Stimulated activated naive CD4-positive, alpha-beta T cell treated with Interleukin-2 at 50 U/mL for 16 hours (primary cell): ENCODE measurements at places on chromosomes 6 and 20.
A peak's percentile ranks its signal among the peaks of the same experiment; 100 is the strongest.

DNA sequence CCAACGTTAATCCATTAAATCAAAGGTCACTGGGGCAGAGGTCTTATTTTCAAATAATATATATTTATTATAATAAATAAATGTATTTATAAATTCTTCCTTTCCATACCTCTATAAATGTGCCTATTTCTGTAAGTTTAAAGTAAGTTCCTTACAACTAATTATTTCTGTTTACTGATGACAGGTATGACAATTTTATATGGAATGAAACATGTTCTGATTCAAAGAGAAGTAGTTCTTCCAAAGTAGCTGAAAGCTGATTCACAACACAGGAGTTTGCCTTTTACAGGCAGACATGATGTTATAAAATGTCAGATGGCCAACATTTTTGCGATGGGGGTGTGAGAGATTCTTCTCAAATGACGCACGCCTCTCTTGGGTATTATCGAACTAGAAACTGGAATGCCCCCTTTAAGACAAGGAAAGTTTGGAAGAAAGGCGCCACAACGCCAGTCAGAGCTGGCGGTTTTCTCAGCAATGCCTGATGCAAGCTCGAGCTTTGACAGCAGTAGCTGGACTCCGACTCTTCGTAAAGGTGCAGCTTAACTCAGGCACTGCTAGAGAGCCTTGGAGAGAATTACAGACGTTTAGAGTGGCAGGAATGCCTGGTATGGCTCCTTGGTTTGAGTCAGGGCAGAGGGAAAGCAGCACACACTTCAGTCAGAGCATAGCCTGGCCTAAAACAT is 92.1 kb downstream of the FOXC1 start:
- DNase-seq, result no peak

GRCh38 chr6:65780691-65781090 is 73.7 kb upstream of the EYS start:
- no peak for DNase-seq

- DNase-seq, result no peak
Observed at GRCh38 chr20:64159711-64160110, 4.5 kb upstream of the MYT1 start.

GRCh38 chr6:52787917-52788316 is 15.7 kb downstream of the GSTA1 start:
- DNase-seq, result no peak

GRCh38 chr6:87241304-87241703 is 81.1 kb upstream of the SMIM8 start:
- no peak for DNase-seq

DNA sequence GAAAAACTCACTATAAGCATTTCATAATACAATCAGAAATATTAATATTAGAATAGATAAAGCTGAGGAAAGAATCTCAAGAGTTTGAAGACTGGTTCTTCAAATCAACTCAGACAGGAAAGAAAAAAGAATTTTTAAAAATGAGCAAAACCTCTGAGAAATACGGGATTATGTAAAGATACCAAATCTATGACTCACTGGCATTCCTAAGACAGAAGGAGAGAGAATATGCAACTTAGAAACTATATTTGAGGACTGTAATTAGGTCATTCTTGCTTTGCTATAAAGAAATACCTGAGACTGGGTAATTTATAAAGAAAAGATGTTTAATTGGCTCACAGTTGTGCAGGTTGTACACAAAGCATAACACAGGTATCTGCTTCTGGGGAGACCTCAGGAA is 665.1 kb downstream of the RNF144B start:
- DNase-seq, result no peak

GRCh38 chr6:90612313-90612680 is 25.4 kb upstream of the MAP3K7 start:
- no peak for DNase-seq

GRCh38 chr20:55538261-55538908 is 466.9 kb downstream of the CBLN4 start:
- DNase-seq, result no peak

GRCh38 chr20:32823737-32824588 is 4.2 kb downstream of the MAPRE1 start:
- no peak for DNase-seq

GRCh38 chr6:133245422-133245903 is 4.3 kb downstream of the EYA4 start:
- DNase-seq, result no peak

- DNase-seq, result no peak
Observed at GRCh38 chr20:4661191-4661590, 60.5 kb upstream of the PRND start.

- peak; percentile 27 for DNase-seq
Observed at GRCh38 chr6:149212892-149213801, 104.4 kb upstream of the TAB2 start.

DNA sequence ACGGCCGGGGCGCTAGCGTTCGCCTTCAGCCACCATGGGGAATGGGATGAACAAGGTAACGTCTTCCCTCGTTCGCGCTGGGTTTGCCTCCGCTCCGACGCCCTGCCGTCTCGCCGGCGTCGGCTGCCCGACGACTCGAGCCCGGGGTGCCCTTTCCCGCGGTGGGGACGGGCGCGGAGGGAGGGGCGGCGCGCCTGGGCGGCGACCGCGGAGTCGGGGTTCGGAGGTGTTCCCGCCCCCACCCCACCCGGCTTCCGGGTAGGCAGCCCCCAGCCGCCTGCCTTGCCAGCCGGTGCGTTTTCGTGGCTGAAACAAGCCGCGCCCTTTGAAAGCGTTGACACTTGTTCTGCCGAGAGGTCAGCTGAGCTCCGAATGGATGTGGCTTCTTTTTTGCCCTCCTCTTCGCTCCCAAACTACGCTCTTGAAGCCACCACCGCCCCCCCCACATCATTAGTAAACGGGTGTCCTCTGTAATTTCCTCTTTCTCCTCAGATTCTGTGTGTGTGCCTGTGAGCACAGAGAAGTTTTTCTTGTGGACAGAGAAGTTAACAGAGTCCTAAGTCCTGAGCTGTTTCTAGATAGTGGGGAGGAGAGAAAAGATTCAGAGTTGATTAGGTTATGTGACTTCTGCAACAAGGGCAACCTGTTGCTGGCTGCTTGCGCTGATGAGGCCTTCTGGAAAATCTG is 362 bp downstream of the DUSP22 start:
- DNase-seq, result no peak

DNA sequence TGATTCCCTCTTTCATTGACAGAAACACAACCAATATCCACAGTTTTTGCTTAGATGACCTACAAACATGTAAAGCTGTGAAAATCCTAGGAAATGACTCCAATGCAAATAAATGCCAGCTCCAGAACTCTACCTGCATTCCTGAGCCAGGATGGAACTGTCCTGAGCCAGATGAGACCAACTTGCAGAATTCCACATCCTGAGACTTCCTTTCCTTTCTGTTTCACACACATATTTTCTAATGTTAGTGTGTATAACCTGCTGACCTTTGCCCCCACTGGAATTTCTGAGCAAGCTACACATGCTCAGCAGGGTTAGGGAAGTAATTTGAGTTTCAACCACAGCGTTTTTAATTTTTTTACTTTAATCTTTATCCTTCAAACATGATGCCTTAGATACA is 69.6 kb upstream of the ADGRF1 start:
- no peak for DNase-seq

- DNase-seq, result no peak
Observed at GRCh38 chr6:139060332-139060731, 31.8 kb downstream of the ABRACL start.

GRCh38 chr6:30647242-30648116 is 546 bp downstream of the C6orf136 start:
- peak; percentile 68 for DNase-seq

- no peak for DNase-seq
Observed at GRCh38 chr20:32685541-32686529, 12.1 kb upstream of the C20orf203 start.

DNA sequence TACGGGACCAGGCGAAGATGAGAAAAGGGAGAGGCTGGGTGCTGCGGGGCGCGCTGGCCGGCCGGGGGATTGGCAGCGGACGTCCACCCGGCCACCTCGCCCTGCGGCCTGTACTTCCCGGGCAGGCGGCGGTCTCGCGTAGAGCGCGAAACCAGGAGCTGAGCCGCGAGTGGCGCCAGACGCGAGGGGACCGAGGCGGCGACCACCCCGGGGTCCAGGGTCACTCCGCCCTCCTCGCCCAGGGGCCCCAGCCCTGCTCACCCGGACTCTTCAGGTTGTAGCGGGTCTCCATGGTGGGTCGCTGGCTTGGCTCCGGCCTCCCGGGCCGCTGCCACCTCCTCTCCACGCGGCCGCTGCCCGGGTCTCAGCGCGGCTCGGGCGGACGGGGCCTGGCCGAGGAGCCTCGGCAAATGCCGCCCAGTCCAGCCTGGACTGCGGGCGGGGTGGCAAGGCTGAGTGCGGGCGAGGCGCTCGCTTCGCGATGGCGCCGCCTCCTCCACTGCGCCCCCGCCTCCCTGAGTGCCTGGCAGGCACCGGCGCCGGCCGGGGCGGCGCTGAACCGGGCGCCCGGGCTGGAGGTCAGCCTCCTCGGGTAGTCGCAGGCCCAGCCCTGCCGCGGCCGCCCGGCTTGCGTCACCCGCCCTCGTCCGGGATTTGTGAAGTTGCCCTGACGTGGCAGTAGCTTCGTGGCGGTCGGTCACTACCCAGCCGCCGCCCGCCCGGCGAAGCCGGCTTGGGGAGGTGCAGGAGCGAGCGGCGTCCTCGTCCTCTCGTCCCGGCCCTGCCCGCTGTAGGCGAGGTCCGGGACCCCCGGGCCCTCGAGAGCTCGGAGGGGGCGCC is at the start of gene UBE2J1:
TSS of gene UBE2J1 (minus strand) at position 445 of the 840 bp plus-strand sequence. CDS start at position 292, 153 bp downstream.
- DNase-seq, result peak; percentile 70

DNA sequence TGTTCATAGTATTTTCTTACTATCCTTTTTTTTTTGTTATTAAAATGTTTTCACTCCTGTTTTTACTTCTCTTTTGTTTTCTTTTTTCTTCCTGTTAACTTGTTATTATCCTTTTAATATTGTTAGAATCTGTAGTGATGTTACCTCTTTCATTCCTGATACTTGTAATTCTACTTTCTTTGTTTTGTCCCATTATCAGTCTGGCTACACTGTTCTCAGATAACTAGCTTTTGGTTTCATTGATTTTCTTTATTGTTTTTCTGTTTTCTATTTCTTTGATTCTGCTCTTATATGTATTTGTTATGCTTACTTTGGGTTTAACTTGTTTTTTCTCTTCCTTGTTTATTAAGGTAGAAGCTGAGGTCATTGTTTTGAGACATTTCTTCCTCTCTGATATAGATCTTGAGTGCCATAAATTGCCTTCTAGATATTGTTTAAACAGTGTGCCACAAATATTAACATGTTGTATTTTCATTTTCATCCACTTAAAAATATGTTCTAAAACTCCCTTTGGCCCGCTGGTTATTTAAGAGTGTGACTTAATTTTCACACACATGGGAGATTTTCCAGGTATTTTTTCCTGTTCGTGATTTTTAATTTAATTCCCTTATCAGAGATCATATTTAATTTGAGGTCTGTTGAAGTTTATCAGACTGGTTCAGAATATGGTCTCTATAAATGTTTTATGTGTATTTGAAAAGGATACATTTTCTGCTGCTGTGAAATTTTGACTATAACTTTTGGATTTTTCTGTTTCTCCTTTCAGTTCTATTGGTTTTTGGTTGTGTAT is 6.7 kb downstream of the XRN2 start:
- DNase-seq, result no peak

DNA sequence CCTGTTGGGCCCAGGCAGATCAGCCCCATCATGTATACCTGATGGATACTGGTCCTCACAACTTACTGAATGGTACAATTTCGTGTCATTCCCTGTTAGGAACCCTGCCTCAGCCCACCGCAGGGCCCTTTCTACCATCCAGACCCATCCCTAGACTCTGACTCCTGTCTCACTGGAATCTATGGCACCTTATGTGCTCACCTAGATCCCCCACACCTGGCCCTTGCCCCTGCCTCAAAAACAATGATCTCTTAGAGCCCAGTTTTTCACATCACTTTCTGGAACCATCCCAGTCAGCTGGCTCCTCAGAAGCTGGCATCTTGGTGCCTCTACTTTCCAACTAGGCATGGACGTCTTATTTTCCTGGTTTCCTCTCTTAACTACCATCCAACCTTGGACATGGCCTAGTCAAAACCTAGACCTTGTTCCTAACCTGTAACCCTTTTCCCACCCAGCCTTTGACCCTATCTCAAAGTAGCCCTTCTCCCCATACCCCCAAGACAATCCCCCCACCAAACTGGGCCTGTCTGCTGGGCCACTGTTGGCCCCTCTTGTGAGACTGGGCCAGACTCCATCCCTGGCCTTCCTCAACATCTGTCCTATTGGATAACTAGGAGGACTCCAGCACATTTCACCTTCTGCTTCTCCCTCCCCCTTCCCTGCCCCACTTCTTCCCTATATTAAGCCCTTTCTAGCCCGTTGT is 981 bp downstream of the HM13 start:
- DNase-seq, result no peak

- DNase-seq, result no peak
Observed at GRCh38 chr20:12687476-12687875, 321.3 kb upstream of the SPTLC3 start.

GRCh38 chr6:84872996-84873723 is 108.8 kb upstream of the TBX18 start:
- DNase-seq, result no peak

- no peak for DNase-seq
Observed at GRCh38 chr20:52235129-52235528, 43.5 kb upstream of the ZFP64 start.

- no peak for DNase-seq
Observed at GRCh38 chr20:21126581-21126870, 644 bp downstream of the KIZ start.

DNA sequence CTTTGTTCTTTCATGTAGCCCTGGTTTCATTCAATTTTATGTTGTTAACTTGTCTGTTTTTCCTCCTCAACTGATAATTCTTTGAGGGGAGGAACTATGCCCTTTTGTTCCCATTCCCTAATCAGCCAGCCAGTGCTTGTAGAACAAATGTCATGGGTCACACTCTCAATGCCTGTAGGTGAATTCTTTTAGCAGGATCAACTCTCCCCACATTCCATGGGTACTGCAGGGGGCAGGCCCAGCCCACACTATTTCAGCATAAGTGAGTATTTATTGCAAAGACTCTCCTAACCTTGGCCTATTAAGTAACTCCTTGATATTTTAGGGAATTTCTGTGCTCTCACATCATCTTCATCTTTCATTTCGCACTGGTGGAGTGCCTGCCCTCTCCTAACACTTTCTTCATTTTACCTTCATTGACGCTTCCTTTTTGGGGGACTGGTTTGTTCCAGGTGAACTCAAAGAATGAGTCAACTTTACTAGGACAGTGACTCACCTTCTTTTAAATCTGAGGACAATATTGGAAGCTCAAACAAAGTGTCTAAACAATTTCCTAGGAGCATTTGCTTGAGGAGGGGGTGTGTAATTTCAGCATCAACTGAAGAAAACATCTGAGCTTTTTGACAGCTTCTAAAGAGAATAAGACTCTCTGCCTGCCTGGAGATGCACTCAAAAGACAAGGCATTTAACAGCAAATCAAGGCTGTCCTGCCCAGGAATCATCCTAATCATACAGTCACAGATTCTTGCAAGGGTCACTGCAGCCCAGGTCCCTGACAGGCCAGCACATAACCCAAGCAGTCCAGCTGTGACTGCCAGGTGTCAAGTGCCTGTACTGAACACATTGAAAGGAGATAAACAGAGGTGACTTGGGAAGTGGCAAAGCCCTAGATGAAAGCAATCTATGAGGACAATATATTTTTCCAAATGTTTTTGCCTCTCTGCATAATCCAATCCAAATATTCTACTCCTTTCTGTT is 263.9 kb upstream of the PRND start:
- DNase-seq, result no peak
